HTR-8/SVneo (cell line): ENCODE measurements at places on chromosomes 13 and 19.

DNA sequence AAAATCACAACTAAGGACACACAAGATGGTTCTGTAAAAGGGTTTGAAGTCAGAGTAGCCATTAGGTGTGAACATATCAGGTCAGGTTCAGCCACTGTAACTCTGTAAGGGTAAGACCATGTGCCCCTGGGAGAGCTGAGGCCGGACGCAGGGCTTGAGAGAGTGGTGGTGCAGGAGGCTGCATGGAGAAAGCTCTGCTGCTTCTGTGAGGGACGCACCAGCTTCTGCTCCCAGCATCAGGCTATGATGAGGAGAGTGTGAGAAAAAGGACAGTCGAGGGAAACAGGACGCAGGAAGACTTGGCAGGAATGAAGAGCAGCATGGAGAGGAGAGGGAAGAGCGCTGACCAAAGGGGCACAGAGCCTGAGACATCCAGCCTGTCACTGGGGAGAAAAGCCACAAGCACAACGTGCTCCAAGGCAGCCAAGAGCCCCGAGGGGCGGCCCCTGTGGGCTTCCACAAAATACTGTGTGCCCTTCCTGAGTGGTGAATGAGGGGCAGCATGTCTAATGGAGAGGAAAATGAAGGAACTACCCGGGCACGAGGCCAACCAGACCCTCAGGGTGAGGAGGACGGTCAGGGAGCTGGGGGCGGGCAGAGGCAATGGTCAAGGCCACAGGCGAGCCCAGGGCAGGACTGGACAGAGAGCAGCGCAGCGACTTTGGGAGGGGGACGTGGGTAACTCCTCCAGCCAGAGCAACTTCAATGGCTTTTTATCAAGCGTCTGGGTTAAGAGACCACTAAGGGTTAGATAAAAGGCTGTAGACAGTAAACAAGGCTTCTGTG is 107.7 kb downstream of the COL4A1 start:
- no peak for DNase-seq

- DNase-seq = no peak
Measured at GRCh38 chr13:113169277-113170272, 11.1 kb downstream of the PROZ start.

- DNase-seq = no peak
Measured at GRCh38 chr13:101453784-101454201, 1.3 kb downstream of the ITGBL1 start.

GRCh38 chr19:50721441-50722137 is 1.6 kb upstream of the CLEC11A start:
- no peak for DNase-seq

GRCh38 chr19:5296021-5296420 is 44.6 kb downstream of the PTPRS start:
- no peak for DNase-seq

GRCh38 chr19:53195265-53195903 is 2.2 kb upstream of the ZNF665 start:
- DNase-seq = peak; percentile 46

- no peak for DNase-seq
Measured at GRCh38 chr13:30818323-30818960, 83.1 kb downstream of the ALOX5AP start.

- no peak for DNase-seq
Measured at GRCh38 chr19:44076325-44076724, 4.4 kb downstream of the ZNF284 start.

DNA sequence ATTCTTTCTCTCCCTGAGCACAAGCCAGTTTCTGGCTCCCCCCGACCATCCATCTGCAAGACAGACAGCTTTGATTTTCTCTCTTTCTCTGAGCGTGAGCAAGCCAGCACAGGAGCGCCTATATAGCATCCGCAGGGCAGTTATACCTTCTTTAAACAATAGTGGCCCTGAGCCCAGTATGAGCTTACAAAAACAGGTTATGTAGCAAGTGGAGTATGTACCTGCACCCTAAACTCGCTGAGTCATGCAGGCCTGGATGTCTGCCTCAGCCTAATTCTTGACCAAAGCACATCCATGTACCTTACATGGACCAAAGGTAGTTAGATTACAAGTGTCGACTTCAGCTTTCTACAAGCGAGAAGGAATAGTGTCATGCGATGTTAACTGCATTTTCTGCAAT is 61.7 kb downstream of the RAP2A start:
- no peak for DNase-seq

GRCh38 chr13:61086087-61086486 is 329.6 kb downstream of the PCDH20 start:
- no peak for DNase-seq

DNA sequence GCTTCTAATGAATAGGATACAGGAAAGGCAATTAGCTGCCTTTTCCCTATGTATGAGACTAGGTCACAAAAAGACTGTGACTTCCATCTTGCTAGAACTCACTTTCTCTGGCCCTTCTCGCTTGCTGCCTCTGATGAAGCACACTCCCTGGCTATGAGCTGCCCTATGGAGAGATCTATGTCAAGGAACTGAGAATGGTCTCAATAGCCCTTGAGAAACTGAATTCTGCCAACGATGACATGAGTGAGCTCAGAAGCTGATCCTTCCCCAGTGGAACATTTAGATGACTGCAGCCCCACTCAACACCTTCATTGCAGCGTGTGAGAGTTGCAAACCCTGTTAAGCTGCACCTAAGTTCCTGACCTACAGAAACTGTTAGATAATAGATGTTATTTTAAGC is 309.8 kb downstream of the COG6 start:
- DNase-seq = no peak

DNA sequence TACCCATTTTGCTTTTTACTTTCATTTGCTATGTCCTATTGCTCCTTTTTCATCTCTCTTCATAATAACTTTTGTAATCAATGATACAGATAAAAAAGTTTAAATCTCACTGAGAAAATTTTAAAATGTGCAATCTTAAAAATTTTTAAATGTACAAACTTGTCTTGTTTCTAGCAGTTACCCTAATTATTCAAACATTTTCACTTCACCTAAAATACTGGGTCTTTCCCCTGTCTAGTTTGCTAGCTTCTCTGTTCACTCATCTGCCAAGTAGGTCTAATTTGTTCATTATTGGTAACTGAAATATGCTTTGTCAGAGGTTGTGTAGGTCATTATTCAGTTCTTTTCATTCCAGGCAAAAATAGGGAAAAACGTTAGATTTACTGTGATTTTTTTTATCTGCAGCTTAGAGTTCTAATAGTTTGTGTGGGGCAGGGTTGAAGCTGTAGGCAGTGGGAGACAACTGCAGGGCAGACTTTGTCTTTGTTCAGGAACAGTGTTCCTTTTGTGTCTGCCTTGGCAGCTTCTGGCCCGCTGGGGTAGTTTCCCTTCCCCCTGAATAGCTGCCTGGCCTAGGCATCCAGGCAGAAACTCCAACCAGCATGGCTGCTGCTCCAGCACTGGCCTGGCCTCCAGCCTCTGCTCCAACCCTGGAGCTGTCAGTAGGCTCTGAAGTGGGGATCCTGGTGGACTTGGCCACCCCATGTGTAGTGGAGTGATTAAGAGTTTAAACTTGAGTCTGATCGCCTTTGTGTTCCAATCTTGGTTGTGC is 48.5 kb downstream of the WDFY2 start:
- DNase-seq = no peak

DNA sequence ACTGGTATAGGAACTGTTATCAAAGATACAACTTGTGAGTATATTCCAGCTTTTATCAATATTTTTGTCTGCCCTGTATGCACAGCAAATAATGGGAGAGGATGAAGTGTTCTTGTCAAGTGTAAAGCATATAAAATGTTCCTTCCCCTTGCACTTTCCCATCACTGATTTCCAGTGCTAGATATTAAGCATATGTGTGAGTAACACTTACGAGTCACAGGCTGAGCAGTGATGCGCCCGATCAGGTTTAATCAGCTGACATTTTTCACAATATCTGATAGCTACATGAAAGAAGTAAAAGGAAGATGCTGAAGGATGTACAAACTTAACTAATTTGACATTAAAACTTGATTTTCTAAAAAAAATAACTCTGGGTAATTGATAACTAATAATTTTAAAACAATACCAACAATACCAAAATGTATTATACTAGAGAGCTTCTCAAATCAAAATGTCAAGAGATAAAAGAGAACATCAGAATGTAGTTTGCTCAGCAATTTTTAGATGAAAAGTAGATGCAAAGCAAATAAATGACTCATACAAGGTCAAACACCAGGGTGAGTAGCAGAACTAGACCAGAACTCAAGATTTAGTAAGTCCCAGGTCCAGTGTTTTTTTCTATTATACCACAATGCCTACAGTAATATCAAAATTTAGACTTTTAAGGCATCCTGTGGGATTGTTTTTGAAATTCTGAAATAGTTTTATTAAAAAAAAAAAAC is 56.4 kb downstream of the ZDHHC20 start:
- DNase-seq = no peak

GRCh38 chr13:102742101-102742500 is 31.5 kb downstream of the TEX30 start:
- no peak for DNase-seq

DNA sequence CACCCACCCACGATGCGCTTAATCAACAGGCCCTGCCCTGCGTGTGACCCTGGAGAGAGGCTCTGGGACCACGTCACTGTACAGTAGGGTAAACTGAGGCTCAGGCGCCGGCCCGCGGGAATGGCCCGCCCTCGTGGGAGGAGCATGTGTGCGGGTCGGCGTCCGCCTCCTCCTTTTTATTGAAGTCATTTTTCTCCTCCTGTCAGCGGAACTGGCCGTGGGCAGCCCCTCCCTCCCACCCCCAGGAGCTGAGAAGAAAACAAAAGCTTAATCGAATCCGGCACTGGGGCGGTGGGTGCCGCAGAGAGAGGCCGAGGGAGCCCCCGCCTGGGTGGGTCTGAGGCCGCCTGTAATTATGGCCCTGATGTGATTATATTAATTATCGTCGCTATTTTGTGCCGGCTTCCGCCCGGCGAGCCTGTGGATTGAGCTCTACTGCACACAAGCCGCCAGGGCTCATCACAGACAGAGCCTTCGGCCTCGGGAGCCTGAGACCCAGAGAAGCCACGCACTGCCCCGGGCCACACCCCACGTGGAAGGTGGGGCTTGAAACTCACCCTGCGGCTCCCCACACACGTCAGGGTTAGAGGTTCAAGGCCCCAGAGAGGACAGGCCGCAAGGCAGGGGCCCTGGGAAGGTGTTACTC is 7.0 kb downstream of the C2CD4C start:
- no peak for DNase-seq

- DNase-seq = no peak
Measured at GRCh38 chr19:7843521-7843920, 13.5 kb downstream of the EVI5L start.

DNA sequence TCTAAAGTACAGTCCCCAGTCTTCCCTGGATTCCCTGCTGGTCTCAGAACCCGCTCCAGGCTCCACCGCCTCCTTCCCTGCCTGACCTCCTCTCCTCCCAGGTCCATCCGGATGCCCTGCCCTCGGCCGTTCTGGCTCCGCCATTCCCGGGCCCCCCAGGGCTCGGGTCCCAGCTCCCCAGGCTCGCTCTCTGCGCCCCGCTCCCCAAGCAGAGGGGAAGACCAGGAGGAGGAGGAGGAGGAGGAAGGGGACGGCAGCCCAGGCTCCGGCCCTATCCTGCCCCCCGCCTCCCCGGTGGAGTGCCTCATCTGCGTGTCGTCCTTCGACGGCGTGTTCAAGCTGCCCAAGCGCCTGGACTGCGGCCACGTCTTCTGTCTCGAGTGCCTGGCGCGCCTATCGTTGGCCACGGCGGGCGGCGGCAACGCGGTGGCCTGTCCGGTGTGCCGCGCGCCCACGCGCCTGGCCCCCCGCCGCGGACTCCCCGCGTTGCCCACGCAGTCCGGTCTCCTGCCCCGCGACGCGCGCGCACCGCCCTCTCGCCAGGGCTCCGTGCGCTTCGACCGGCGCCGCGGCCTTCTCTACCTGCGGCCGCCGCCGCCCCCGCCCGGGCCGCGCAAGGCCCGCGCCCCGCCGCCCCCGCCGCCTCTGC is 647 bp downstream of the RNF225 start:
- DNase-seq = no peak

DNA sequence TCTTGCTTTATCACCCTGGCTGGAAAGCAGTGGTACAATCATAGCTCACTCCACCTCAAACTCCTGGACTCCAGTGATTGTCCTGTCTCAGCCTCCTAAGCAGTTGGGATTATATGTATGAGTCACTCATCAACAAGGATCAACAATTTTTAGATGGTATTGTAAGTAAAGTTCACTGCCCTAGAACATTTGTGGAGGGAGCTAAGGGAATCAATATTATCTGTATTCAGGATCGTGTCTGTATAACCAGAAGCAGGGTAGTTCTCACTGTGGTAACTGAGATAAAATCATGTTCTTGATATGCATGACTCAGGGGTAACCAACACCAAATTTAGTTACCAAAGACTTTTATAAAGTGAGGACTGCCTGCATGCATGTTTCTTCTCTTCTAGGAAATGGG is 27.0 kb downstream of the ZMYM5 start:
- DNase-seq = no peak

- no peak for DNase-seq
Measured at GRCh38 chr13:44331912-44332851, 41.4 kb upstream of the SERP2 start.

GRCh38 chr13:45327253-45327955 is 13.6 kb downstream of the TPT1 start:
- DNase-seq = no peak

- DNase-seq = no peak
Measured at GRCh38 chr13:75959861-75960481, 323.8 kb downstream of the LMO7 start.

DNA sequence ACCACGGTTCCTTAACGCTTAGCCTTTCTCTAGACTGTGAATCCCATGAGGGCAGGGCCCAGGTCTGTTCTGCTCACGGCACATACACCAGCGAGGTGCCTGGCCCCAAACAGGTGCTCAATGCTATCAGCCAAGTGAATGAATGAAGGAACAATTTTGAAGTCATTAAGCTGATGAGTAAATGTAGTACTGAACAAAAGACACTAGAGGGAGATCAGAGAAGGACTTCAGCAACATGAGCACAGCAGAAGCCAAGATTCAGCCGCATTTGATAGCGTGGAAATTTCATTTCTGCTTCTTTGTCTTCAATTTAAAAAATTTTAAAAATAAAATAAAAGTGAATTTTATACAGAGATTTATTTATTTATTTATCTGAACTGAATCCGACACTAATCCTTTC is 20.1 kb upstream of the MYO16 start:
- DNase-seq = no peak

DNA sequence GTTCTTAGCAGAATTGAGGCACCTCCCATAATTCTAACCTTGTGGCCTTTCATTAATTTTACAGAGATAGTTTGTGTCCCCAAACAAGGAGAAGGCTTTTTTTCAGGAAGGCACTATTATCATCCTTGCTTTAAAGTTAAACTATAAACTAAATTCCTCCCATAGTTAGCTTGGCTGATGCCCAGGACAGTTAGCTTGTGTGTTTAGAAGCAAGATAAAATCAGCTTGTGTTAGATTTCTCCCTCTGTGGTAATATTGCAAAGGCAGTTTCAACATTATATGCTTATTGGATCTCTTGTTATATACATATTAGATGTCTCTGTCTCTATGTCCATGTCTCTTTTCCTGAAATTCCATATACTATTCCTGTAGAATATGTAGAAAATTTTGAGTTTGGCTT is 342.7 kb downstream of the TBC1D4 start:
- DNase-seq = no peak

- no peak for DNase-seq
Measured at GRCh38 chr19:4518345-4519171, at the start of gene PLIN4. Gene PLIN4 (minus strand): TSS chr19:4518486. CDS start chr19:4518272, 214 bp downstream.
